Activated T-cell treated with anti-CD3 and anti-CD28 coated beads for 1 hour (primary cell): ENCODE measurements at places on chromosomes 13 and 19.

- no peak for DNase-seq
Observed at GRCh38 chr13:88840085-88840484, 1168.9 kb downstream of the SLITRK5 start.

DNA sequence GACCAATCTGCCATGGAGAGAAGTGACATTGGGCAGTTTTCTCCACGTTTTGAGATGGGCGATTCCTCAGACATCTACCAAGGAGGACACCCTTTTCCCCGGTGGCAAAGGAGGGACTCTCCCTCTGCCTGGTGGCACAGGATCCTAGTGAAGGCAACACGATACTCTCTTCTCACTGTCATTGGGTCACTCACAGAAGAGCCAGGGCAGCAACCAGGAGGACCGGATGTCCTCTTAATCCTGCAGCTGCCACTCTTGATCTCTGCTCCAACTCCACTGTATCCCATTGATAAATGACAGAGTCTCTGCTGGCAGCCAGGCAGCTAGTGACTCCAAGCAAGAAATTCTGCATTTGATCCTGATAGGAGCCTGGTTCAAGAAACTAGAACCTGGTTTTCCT lies 42.2 kb downstream of the COL4A2 start:
- no peak for DNase-seq

DNA sequence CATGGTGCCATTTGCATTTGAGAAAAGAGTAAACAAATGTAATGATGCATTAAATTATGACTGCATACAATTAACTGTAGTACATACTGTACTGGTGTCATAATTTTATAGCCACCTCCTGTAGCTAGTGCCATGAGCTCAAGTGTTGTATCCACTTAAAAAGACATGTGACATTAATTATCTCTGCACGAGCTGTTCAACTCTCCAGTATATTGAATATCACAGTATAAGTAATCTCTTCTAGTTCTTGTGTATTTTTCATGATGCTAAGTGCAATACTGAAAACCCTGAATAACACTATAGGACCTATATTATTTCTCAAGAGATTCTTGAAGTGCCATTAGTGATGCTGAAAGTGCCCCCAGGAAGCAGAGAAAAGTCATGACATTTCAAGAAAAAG lies 387.3 kb downstream of the PCDH17 start:
- DNase-seq, result no peak

- no peak for DNase-seq
Observed at GRCh38 chr19:49771674-49772139, 4.9 kb downstream of the AP2A1 start.

GRCh38 chr19:18657590-18658365 lies 20.9 kb downstream of the KLHL26 start:
- DNase-seq, result no peak

GRCh38 chr13:37385956-37386670 lies 212.5 kb downstream of the POSTN start:
- no peak for DNase-seq

GRCh38 chr13:99150575-99151361 lies 49.9 kb upstream of the UBAC2 start:
- DNase-seq, result no peak
